HFFc6 (cell line): ENCODE measurements at places on chromosomes 6 and 20. TPM values are rescaled to one million over a fixed set of nuclear protein-coding genes. Genes with fewer than 3 reads are reported as not detected.

VGLL2 gene
- not detected in 3 replicates for total RNA-seq

DYNLT2 gene
- 0.28 to 0.56 TPM (median 0.45 TPM) in 3 replicates for total RNA-seq

DNA sequence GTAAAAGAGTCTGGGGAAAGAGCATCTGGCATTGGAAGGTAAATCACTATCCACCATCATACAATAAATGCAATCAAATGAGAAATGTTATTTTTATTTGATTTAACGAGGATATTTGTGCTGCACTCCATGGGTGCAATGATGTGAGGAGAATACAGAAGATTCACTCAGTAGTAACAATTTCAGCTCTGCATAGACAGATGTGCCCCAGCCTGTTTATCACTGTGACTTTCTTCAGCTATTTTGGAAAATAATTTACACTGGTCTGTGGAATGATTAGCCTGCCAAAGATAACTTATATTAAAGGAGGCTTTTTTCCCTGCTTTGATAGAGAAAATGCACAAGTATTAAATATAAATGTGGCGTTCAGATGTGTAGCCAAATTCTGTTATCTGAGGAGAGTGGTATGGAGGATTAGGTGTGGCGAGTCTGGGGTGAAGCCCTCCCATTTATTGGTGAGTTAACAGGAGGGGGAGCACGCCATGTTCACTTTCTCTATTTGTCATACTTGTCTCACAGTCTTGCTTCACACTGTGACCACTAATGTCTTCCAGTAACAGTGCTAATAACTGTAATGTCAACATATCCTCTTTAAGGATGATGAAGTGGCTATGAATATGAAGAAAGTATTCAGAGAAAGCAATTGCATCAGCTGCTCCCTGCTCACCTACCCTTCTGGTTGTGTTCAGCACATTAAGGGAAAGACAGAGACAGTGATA is 645.6 kb downstream of the MMUT start:
- peaks cover 6% of the 10 kb centered on the region for H3K36me3 ChIP-seq
- DNase-seq, result peak; percentile 19
- H3K4me1 ChIP-seq, result peaks cover 23% of the 10 kb centered on the region
- no peaks in the 10 kb centered on the region for H3K27me3 ChIP-seq

GRCh38 chr6:1600063-1600763 is 9.5 kb upstream of the FOXC1 start:
- peaks cover 19% of the 10 kb centered on the region for H3K4me1 ChIP-seq
- no peaks in the 10 kb centered on the region for H3K36me3 ChIP-seq
- H3K27ac ChIP-seq, result no peak overlapping the region
- H3K4me3 ChIP-seq, result no peak overlapping the region
- peaks cover 20% of the 10 kb centered on the region for H3K27me3 ChIP-seq

DNA sequence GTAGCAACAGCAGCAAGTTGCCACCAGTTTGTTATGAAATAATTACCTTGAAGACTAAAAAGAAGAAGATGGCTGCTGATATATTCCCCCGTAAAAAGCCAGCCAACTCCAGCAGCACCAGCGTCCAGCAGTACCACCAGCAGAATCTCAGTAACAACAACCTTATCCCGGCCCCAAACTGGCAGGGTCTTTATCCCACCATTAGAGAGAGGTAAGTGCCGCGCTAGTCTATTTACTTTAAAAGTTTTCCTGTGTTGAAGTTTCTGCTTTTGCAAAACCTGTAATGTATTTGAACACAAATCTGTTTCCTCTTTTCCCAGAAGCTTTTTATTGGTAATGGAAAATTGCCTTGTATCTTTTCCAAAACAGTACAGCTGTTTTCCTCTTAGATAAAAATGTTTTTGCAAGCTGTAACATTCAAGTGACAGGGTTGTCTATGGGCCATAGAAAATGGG is 725 bp downstream of the BTBD3 start:
- no peaks in the 10 kb centered on the region for H3K27me3 ChIP-seq
- H3K36me3 ChIP-seq, result peaks cover 10% of the 10 kb centered on the region
- peak overlapping the region; percentile 86 for H3K4me3 ChIP-seq
- peak overlapping the region; percentile 44 for H3K27ac ChIP-seq
